ENCODE measurements at places on chromosomes 4 and X.

DNA sequence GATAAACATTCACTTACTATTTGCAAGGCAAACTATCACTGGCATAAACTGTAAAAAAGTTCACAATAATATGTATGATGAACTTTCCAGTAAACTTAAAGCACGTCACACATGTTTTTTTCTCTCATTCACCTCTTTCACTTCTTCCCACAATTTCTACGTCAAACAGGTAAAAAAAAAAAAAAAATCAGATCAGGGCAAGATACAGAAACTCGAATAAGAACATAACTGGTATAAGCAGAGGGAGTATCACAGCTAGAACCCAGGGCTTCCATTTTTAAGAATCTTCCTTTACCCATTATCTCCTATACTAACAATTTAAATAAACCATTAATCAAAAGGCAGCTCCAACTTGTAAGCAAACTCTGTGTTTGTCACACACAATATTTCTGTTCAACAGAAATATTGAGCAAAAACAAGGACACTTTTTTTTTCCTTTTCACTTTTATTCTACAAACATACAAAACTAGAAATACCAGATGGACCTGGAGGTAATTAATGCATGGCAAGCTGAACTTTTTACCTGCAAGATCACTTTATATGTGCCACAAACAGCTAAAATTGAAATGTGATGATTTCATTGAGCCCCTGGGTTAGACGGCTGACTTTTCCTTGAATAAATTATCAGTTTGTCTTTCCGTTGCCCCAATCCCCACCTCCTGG lies 47.5 kb upstream of the NSUN7 start:
- no peak for DNase-seq

DNA sequence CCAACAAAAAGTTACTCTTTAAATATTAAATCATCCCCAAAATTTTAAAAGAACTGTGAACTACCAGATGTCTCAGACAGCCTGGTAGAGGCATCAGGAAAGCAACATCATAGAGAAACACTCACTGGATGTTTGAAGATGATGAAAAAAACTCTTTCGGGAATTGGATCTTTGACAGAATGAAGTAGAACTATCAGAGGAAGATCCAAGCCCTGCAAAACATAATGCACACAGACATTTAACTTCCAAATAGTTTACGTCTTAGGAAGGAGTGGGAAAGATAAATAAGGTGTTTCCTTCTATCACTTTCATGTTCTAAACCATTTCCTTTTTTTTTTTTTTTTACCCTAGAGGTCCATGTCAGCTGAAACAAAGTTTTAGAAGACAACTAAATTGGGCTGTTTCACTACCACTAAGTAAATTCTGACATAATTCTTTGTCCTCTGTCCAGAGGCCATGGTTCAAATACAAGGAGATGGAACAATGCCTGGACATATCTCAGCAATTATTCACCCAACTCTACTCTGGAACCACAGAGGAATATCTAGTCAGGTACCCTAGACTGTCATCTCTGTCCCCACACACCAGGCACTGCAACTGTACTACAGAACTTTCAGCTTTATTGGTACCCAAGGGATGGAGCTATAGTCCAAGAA lies 217.7 kb upstream of the INTU start:
- no peak for DNase-seq

DNA sequence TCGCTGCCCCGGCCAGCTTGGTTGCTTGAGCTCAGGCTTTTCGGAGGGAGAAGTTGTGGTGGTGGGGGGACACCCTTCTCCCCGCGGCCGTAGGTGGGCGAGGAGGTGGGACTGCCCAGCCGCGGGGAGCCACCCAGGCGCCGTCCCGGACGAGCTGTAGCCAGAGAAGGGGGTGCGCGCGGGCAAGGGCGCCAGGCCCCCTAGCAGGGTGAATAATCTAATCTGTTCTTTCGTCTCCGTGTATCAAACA lies 3.1 kb downstream of the MID1IP1 start:
- no peak for DNase-seq

- no peak for DNase-seq
Observed at GRCh38 chr4:188452097-188452496, 312.9 kb downstream of the TRIML1 start.

DNA sequence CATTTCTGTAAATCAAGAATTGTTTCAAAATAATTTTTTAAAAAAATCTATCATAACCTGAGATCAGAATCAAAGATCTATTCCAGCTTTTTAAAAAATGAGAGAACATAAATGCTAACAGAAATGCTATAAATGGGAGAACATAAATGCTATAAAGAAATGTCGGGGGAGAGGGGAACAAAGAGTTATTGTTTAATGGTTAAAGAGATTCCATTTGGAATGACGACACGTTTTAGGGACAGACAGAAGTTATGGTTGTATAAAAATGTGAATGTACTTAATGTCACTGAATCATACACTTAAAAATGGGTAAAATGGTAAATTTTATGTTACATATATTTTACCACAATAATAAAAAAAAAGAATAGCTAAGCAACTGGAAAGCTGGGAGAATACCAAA lies 127.1 kb downstream of the ATRX start:
- DNase-seq, result no peak

DNA sequence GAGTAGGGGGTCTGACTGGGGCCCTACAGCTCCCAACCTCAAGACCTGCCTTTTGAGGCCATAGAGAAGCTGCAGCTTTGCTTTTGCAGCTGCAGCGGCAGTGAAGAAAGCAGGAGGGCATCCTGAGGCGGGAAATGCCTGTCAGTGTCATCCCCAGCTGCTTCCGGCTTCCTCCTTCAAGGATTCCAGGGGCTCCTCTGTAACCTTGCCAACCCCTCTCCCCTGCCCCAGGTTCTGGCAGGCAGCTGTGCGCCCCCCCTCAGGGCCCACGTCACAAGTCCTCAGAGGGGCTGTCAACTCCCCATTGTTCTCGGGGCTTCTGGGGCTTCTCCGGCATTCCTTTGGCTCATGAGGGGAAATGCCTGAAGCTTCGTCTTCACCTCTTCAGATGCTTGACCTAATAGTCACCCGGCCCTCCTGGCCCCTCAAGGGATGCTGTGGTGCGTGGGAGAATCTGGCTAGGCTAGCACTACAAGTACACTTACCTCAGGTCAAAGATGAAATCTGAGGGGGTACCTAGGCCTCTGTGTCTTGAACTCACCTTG lies 31.9 kb downstream of the APLN start:
- DNase-seq, result no peak

- no peak for DNase-seq
Observed at GRCh38 chr4:88697141-88697540, 488 bp downstream of the NAP1L5 start.

DNA sequence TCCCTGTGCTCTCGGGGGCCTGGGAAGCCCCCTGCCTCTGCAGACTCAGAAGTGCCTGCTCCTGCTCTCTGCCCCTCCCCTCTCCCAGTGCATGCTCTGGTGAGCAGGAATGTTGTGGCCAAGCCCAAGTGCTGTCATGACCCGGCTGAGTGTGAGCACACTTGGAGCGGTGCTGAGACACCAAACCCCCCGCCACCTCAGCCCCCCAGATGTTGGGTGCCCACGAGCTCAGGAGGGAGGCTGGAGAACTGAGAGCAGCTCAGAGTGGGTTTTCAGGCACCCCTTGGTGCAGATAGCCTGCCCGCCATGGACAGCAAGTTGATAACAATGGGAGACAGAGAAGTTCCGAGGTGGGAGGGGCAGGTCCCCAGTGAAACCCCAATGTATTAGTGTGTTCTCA lies 477.4 kb downstream of the ACTRT1 start:
- DNase-seq, result no peak

- DNase-seq, result no peak
Observed at GRCh38 chr4:2865196-2865780, 21.6 kb downstream of the ADD1 start.

- DNase-seq, result no peak
Observed at GRCh38 chr4:181477591-181477990, 765.6 kb upstream of the TENM3 start.

DNA sequence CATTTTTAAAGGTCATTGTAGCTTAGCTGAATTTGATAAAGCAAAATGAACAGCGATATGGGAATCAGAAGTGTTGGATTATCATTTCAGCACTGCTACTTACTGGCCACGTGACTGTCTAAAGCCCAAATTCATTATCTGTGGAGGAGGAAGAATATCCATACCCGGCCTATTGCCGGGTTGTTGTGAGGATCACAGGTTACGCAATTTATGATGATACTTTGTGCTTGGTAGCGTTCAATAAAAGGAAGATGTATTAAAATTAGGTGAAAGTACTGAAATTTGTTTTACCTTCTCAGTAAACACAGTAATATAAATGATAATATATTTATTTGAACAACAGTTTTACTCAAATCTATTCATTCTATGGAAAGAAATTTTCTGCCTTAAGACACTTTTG lies 1540.2 kb downstream of the ADGRL3 start:
- no peak for DNase-seq

DNA sequence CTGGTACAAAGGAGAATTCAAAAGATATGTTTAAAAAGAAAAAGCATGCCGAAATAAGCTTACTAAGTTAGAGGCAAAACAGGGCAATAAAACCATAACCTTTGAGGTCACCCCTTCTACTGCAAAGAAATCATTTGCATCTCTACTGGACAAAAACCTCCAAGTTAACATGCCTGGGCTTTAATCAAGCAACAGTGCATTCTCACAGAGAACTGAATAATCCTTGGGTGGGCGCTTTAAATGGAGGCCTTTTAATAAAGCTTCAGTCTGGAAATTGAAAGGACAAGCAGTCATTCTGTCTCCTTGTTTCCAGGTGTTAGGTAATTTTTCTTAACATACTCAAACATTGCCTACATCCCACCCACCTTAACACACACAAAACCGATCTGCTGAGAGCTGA lies 34.6 kb upstream of the SMS start:
- DNase-seq, result no peak

DNA sequence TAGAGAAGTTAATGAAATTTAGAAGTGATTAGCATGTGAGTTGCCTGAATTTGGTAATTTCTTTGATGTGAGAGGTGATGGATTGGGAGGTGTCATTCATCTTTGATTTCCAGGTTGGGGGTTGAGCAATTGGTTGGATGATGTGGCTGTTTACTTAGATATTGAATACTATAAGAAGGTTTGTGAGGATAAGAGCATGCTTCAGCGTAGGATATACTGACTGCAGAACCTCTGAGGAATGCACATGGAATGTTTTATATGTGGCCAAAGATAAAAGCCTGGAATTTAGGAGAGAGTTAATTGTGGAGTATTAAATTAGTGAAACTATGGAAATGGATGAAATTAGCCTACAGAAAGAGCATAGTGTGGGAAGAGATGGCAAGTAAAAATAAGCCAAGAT lies 165.4 kb upstream of the MAD2L1 start:
- DNase-seq, result no peak

DNA sequence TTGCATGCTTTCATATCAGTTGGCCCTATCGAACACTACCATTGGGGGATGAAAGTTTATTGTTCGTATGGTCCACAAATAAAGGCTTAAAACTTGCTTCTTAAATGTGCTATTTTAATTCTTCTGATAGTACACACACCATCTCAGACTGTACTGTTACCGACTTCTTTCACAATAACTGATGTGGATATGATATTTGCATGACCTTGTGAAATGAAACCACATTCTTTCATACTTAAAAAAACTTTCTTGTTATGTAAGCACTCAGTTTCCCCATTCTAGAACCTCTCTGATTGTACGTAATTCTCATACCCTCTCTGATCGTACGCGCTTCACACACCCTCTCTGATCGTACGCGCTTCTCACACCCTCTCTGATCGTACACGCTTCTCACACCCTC lies 12.0 kb upstream of the WDR19 start:
- DNase-seq, result no peak

DNA sequence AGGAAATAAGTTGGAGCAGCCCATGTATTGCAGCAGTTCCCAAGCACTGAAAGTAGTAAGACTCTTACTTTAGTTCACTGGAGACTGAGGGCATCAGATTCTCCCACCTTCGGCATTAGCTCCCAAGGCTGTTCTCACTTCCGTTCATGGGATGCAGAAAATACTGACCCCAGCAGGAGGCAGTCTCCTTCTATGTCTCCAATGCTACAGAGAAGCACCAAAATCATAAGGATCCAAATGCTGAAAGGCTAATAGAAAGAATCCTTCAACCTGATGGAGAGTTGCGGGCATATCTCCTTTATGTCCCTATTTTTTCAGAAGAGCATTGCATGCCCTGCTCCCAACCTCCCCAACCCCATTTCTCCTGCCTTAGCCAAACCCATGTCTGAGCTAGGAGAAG lies 32.4 kb downstream of the ADH7 start:
- DNase-seq, result no peak

DNA sequence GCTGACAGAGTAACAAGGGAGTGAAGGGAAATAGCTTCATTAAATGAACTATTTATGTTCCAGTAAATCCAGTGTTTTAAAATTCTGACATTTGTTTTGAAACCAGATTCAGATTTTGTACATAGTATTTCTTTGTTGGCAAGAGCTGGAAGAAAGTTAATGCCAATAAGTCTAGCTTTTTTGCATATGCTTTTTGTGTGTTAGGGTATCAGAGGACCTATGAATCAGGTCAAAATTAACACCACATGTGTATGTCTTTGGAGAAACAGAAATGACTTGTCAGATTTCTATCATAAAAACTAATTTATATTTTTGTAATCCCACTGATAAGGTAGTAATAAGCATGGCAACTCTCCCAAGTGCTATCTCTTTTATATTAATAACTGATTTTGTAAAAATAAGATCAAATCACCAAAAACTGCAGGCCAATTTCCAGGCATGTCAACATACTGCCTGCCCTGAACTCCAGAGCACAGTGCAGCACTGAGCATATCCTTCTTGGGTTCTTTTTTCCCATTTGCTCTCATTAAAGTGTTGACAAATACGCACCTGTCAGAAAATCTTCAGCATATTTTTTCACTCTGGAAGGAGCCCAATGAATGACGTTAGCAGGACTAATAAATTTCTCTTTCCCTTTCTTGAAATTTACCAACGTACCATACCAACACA lies 65.5 kb downstream of the SH3RF1 start:
- DNase-seq, result no peak

DNA sequence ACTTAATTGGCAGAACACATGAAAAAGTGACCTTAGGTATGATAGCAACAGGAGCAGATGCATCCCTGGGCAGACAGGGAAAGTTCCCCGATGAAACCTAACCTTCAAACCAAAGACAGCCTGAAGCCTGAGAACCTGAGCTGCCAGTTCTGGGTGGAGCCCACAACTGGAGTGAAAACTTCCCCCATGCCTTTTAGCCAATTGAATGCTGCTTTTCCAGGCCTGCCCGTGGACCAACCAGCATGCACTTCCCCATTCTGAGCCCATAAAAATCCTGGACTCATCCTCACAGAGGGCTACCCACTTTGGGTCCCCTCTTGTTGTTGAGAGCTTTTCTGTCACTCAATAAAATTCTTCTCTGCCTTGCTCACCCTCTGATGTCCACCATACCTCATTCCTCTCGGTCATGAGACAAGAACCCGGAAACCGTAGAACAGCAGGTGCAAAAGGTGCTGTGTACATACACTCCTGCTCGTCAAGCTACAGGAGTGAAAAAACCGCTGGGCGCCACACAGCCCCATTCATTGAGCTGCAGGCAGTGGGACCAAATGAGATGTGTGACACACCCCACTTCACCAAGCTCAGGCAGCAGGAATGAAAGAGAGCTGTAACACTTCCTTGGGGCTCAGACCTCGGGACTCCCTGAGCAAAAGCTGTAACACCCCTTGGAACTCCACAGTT lies 13.9 kb upstream of the SLC7A11 start:
- DNase-seq, result no peak

Data from stimulated activated CD8-positive, alpha-beta memory T cell treated with anti-CD3 and anti-CD28 coated beads, Interleukin-15, amount 100 ng/mL, for 1 hour (primary cell).